Progenitor cell of endocrine pancreas (in vitro differentiated cells): ENCODE measurements at places on chromosomes 5 and 9. TPM values are rescaled to one million over a fixed set of nuclear protein-coding genes. Genes with fewer than 3 reads are reported as not detected.

DNA sequence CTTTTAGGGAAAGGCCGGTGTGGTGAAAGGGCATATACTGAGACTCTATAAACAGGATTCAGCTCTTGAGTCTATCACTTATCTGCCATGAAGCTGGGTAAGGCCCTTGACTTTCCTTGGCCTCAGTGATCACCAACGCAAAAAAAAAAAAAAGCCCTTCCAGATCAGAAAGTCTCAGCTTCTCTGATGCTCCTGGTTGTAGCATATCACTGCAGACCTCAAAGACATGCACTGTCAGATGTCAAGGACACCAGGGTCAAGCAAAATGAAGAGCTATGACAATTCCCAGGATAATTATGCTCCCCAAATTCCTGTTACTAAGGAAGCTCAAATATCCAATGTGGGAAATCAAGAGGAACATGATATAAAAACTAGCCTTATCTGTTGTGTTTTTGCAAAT, 68.3 kb upstream of the IFNE start:
- H3K4me1 ChIP-seq = peaks cover 45% of the 10 kb centered on the region
- no peak overlapping the region for H3K27ac ChIP-seq
- peaks cover 3% of the 10 kb centered on the region for H3K36me3 ChIP-seq

GRCh38 chr9:108688676-108689075, 167.1 kb downstream of the ACTL7B start:
- H3K36me3 ChIP-seq = no peaks in the 10 kb centered on the region
- no peak overlapping the region for H3K4me3 ChIP-seq
- H3K4me1 ChIP-seq = no peaks in the 10 kb centered on the region

- H3K4me1 ChIP-seq = no peaks in the 10 kb centered on the region
- H3K36me3 ChIP-seq = no peaks in the 10 kb centered on the region
- no peaks in the 10 kb centered on the region for H3K27me3 ChIP-seq
Observed at GRCh38 chr9:10396615-10397014, 216.2 kb downstream of the PTPRD start.

DNA sequence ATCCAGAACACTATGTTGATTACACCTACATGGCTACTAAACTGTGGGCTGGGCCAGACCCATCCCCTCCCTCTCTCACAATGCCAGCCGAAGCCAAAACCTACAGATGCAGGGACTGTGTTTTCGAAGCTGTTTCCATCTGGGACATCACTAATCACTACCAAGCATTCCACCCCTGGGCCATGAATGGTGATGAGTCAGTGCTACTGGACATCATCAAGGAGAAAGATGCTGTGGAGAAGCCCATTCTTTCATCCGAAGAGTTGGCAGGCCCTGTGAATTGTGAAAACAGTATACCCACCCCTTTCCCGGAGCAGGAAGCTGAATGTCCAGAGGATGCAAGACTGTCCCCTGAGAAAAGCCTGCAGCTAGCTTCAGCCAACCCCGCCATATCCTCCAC, 65.0 kb downstream of the ZNF462 start:
- H3K27me3 ChIP-seq = no peaks in the 10 kb centered on the region
- no peak overlapping the region for H3K4me3 ChIP-seq
- peaks cover 88% of the 10 kb centered on the region for H3K36me3 ChIP-seq
- no peak for DNase-seq
- H3K27ac ChIP-seq = no peak overlapping the region
- H3K4me1 ChIP-seq = peaks cover 18% of the 10 kb centered on the region

Gene PPP3R2
- not detected in 2 replicates for total RNA-seq
